ENCODE measurements at places on chromosomes 1 and 21. TPM values are rescaled to one million over a fixed set of nuclear protein-coding genes. Genes with fewer than 3 reads are reported as not detected.

Gene MYCL
- total RNA-seq = 0.44 TPM

Gene KCNN3
- total RNA-seq = 0.99 TPM

Gene ATP6V1G3
- not detected for total RNA-seq

Gene ANKRD45
- not detected for total RNA-seq

Gene PCSK9
- under 0.01 TPM for total RNA-seq

Gene PAX7
- total RNA-seq = not detected

Gene ANKRD34A
- under 0.01 TPM for total RNA-seq

Measured in lung microvascular endothelial cell (primary cell).